ENCODE measurements at places on chromosomes 5 and 9.

DNA sequence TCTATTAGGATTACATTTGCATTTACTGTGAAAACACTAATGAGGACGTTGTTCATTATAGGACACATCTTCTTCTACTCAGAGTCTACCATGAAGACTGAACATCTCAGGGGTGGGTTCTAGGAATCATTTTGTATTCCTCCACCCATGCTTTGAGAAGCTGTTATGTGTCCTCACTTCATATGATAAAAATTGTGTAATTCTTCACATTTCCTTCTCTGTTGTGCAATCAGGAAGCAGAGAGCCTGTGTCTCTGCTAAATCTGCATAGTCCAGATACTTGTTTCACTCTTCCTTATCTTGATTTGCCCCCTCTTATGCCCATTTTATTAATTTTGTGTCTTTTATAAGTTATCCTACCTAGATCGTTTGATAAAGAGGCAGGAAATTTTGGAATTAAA lies 97.8 kb upstream of the IQGAP2 start:
- DNase-seq, result no peak

DNA sequence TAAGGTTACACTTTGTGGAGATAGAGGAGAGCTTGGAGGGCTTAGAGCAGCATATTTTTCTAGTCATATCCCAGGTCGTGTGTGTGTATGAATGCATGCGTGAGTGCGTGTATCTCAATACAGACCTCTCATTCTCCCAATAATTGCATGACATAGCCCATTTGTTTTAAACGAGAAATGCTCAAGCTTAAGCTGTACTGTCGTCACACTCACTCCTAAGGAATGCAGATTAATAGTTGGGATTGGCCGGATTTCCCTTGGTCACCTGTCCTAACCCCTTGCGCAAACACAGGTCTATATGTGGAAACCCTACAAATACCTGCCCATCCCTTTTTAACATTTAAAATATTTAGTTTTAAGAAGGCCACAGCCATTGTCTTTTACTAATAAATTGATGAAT lies 165.8 kb downstream of the SEMA5A start:
- DNase-seq, result no peak

DNA sequence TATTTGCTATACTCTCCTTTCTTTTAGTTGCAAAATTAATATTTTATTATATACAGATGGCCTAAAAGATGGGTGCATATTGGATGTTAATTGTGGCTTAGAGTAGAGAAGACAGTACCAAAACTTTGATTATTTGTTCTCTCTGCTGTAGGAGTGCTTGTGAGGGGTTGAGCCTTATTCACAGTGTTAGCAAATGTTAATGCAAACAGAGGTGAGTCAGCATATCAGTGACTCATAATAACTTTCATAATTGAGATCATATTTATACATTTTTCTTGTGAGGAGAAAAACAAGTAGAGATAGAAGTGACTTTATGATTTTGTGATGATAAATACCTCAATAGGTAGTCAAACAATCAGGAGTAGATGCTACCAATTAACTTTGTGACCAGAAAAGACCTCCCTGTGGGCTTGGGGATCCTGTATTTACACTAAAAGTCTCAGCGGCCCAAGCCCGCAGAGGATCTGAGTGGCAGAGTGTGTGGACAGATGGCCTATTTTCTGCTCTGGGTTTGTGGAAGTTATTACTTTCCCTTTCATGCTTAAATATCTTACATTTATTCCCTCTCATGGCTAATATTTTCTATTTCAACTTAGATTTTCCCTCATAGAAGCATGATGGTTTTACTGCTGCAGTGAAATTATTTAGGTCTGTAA lies 226.5 kb downstream of the TAF11L14 start:
- no peak for DNase-seq

- no peak for DNase-seq
These were observed 15.2 kb upstream of the SELENOP start for GRCh38 chr5:42826757-42827515.

DNA sequence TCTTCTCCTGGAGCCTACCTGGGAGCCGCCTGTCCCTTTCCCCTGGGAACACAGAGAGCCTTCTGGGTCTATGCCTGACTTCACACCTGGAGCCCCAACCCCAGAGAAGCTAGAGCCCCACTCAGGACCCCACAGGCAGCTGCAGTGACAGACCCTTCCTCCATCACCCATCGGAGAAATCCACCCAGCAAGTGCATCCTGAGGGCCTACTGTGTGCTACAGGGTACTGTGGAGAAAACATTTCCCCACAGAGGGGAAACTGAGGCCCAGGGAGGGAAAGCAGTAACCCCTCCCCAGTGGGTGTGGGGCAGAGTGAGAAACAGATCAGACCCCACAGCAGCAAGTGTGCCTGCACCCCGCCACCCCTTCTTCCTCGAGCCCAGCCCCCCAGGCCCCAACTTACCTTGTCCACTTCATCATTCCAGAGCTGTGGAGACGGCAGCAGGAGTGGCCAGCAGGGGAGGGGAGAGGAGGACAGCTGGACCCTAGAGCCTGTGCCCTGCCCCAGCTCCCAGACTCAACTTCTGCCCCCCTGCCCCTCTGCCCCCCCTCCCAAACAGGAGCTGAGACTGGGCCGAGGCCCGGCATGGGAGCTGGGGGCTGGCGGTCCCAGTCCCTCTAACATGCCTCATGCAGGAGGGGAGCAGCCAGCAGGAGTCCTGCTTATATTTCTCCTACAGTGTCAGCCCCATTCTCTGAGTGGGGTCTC lies 17.7 kb downstream of the SH3GLB2 start:
- no peak for DNase-seq

- DNase-seq, result no peak
These were observed 1883.7 kb upstream of the C9orf72 start for GRCh38 chr9:29456940-29457339.

DNA sequence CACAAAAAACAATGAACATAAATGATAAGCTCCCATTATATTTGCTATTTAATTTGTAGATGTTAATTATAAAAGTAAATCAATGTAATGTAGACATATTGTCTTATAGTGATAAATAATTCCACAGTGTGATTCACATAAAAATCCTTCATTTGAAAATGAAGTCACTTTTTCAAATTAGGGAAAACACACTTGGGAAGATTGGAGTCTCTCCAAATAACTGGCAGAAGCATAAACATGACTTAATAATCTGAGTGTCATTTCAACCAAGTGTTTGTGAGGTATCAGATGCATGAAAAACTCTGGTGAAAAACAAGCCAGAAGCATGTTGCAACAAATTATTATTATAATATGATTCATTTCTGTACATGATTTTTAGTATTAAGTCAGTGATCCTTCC lies 102.2 kb downstream of the CETN3 start:
- no peak for DNase-seq

DNA sequence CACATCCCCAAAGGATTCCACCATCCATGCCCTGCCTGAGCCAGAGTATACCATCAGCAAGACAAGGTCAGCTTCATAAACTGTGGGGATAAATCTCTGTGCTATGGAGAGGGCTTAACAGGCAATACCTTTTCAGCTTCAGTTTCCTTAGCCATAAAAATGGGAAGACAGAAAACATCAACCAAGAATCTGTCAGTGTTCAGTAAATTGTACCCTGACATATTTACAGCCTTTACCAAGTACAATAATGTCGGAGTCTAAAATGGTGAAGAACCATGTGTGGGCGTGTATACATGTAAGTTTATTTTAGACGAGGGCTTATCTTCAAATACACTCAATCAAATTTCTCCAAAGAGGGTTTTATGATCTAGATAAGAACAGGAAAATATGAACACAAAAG lies 94.7 kb downstream of the ELAVL2 start:
- DNase-seq, result no peak

DNA sequence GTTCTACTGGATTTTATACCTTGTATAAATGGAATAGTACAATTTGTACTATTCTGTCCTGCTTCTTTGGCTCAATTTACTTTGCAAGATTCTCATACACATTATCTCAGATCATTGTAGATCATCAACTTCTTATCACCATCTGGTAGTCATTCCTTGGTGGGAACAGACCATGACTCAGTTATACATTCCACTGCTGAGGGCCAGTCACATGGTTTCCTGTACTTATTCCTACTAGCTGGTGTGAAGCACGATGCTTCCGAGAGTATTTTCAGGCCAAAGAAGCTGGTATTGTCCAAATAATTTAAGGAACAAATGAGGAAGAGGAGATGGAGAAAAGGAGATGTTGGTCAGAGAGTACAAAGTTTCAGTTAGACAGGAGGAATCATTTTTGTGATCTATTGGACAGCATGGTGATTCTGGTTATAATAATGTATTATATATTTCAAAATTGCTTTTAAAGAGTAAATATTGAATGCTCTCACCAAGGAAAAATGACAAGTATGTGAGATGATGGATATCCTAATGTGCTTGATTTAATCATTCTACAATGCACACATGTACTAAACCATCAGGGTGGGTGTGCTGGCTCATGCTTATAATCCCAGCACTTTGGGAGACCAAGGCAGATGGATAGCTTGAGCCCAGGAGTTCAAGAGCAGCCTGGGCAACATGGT lies 124.1 kb downstream of the SYK start:
- no peak for DNase-seq

GRCh38 chr5:159104759-159105144 lies 5.0 kb upstream of the EBF1 start:
- DNase-seq, result no peak

DNA sequence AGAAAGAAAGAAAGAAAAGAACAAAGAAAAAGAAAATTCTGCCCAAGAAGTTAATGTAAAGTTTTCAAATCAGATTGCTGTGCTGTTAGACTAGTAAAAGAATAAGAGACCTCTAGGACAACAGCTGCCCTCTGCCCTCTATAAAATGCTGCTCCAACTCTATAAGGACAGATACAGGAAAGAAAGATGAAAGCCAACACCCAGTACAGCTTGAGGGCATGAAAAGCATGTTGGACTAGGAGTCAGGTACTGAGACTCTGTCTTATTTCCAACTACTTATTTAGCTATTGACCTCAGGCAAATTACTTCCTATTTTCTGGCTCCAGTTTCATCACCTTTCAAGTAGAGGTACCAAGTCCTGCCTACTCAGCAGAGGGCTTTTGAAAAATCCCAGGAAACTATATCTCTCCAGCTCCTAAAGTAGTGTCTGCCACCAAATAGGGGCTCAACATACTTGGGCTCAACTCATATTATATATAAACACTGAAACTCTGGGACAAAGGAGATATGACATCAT lies 5.7 kb downstream of the HBEGF start:
- no peak for DNase-seq

GRCh38 chr5:61386045-61386800 lies 54.2 kb downstream of the ZSWIM6 start:
- no peak for DNase-seq

DNA sequence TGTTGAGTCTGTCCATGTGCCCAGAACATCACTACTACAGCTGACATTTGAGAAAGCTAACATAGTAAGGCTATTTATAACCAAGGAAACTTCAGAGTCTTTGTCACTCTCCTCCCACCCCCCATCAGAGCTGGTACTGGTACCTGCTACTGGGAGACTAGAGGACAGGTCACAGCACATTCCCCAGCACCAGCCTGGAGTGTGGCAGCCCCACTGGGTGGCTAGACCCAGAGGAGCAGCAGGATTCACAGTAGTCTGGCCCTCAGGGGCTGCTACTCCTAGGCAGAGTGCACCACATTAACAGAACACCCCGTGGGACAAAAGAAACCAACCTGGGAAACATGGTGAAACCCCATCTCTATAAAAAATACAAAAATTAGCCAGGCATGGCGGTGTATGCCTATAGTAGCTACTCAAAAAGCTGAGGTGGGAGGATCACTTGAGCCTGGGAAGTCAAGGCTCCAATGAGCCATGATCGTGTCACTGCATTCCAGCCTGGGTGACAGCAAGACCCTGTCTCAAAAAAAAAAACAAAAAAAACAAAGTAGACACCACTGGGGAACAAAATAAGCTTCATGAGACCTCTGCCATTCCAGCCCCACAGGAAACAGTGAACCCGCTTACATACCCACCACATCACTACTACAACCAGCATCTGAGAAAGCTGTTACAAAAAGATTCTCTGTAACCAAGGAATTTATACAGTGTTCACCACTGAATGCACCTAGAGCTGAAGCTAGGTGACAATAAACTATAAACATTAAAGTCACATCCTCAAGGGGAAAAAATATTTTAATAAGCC lies 26.3 kb upstream of the PTGER4 start:
- DNase-seq, result no peak

DNA sequence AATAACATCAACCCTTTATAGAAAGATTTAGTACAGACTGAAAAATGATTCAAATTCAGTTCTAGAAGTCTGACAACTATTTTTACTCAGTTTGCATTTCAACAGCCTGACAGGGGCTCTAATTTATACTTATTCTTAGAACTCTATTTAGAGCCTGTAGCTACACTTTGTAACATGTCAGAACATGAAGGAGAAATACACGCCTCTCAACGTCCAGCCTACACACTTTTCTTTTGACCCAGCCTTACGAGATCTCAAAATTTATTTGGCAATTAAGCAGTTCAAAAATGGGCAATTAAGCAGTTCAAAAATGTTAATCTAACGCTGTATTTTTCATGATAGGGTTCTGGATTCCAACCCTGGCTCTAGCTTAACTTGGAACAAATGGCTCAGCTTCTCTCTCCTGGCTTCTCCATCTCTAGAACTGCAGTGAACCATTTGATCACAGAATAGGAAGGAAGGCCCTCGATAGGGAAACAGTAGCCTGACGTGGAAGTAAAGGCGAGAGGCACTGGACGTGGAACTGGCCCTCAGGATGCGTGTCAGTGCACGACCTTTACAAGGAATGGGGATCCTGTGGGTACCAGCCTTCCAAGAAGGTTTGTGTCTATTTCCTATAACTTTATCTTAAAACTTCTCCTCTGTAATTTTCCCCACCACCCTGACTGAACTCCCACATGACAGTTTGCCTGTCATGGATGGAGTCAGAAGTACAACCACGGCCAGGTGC lies 66.4 kb downstream of the PRRT1B start:
- no peak for DNase-seq

DNA sequence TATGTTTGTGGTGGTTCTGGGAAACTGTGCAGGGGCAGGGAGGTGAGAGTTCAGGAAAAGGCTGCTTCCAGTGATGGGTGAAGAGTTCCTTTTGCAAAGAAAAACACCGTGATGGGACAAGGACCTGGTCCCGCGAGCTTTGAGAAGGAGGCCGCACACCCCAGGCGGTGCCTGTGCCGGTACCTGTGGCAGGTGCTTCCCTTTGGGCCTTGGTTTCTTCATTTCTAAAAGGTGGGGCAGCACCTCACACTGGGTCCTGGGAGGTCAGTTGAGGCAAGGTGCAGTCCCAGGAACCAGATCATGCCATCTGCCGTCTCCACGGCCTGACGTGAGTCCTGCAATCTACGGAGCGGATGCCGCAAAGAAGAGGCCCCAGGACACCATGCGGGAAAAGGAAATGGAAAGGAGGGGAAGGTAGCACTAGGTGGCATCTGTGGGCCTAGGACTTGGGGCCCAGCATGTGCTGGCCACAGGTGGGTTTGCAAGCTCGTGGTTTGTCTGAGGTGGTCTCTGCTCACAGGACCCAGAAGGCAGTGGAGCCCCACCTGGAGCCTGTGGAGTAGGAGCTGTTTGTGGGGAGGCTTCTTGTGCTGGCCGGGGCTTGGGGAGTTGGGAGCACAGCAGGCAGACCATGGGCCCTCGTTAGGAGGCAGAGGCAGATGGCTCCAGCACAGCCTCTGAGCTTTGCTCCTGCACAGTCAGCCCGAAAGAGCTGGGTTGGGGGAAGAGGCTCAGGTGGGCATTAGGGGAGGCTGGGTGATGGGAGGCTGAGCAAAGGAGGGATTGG lies 131.6 kb downstream of the CACNA1B start:
- no peak for DNase-seq

- no peak for DNase-seq
These were observed 22.1 kb downstream of the SPATA31D1 start for GRCh38 chr9:82010711-82011110.
